ENCODE measurements at places on chromosomes 7 and 10. TPM values are rescaled to one million over a fixed set of nuclear protein-coding genes. Genes with fewer than 3 reads are reported as not detected.

DNA sequence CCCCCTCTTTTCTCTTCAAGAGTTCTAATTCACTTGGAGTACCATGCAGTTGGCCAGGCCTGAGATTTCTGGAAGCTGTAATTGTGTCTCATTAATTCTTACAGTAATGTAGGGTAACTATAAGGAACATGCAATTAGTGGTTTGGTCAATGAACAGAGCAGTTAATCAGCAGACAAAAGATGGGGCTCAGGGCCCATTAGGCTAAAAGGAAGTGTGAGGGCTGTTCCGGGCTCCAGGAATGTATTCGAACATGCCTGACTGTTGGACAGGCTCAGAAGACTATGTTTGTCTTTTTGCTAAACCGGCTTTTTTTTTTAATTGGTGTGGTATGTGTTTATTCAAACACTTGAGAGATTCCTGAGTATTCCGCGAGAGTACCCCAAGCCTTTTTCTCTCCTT lies 42.5 kb upstream of the FZD8 start:
- DNase-seq = no peak
- peaks cover 2% of the 10 kb centered on the region for H3K36me3 ChIP-seq
- no peak overlapping the region for H3K4me3 ChIP-seq

DNA sequence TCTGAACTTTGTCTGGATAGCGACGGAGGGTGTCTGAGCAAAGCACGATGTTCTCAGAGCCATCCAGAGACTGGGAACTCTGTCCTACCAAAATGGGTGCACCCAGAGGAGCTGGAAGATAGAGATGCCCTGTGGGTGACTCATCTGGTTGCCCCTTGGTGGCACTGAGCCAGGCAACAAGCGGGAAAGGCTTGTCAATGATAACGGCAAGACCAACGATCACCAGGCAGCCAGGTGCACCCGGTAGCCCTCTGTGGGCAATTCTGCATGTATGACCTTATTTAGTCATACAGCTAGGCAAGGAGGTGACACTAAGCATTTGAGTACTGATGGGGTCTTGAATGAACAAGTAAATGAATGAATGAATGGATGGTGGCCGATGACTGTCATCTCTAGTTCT lies 2.8 kb upstream of the ELN start:
- peaks cover 12% of the 10 kb centered on the region for H3K36me3 ChIP-seq
- peaks cover 71% of the 10 kb centered on the region for H3K4me1 ChIP-seq
- H3K27ac ChIP-seq = no peak overlapping the region
- DNase-seq = no peak
- no peak overlapping the region for H3K4me3 ChIP-seq

Gene SERPINE1
- 794 TPM for total RNA-seq

DNA sequence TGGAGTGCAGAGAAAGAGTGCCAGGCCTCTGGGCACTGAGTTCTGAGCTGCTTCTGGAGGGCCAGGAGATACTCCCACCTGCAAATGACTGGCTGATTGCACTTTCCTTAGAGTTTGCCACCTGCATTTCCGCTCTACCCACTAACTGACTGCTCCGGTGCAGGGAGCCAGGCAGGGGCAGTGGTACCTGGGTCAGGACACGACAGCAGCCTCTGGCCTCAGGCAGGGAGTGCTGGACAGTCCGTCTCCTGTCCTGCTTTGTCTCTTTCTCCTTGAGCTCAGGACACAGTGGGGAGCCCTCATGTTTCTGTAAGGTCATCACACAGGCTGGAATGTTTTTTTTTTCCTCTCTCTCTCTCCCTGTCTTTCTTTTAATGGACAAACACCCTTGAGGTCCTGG lies 252.0 kb downstream of the DPP6 start:
- no peaks in the 10 kb centered on the region for H3K36me3 ChIP-seq
- no peak overlapping the region for H3K4me3 ChIP-seq
- peaks cover 6% of the 10 kb centered on the region for H3K27me3 ChIP-seq
- H3K4me1 ChIP-seq = no peaks in the 10 kb centered on the region

Measured in chondrocyte (in vitro differentiated cells).